HFFc6 (cell line): ENCODE measurements at places on chromosomes 3 and 15. TPM values are rescaled to one million over a fixed set of nuclear protein-coding genes. Genes with fewer than 3 reads are reported as not detected.

The HHATL gene
- total RNA-seq, result not detected in 3 replicates

- no peak overlapping the region for H3K27ac ChIP-seq
- peaks cover 34% of the 10 kb centered on the region for H3K4me1 ChIP-seq
- no peaks in the 10 kb centered on the region for H3K36me3 ChIP-seq
- H3K27me3 ChIP-seq, result peaks cover 3% of the 10 kb centered on the region; the same call in 1 of the 2 replicates
- DNase-seq, result no peak
These were observed 3.9 kb upstream of the VPS8 start for GRCh38 chr3:184808021-184808420.

The XCR1 gene
- total RNA-seq, result not detected in 3 replicates

DNA sequence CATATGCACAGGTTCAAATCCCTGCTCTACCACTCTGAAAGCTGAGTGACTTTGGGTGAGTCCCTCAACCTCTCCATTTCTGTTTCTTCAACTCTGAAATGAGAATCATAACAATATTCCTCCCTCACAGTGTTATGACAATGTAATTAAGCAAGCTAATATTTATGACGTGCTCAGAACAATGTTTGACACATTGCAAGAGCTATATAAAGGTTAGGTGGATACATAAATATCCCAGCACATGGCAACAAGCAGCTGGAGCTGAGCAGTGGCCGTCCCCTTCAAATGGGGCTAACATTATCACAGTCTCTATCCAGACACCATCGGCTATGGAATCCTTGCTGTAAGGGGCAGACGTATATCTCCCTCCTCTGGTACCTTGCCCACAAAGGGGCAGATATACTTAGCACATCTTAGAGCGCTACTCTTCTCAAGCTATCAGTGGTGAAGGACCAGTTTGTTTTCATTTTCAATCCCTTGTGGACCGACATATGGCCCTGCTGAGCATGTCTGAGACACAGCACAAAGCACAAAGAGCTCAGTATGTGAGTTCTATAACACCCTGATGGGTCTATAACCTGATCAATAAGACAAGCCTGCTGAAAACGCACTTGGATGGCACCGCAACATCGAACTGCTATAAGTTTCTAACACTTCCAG lies 80.9 kb downstream of the PRICKLE2 start:
- peaks cover 45% of the 10 kb centered on the region for H3K4me1 ChIP-seq
- peaks cover 2% of the 10 kb centered on the region; the same call in 1 of the 2 replicates for H3K27me3 ChIP-seq
- H3K27ac ChIP-seq, result peak overlapping the region; percentile 93
- H3K4me3 ChIP-seq, result peak overlapping the region; percentile 63
- DNase-seq, result no peak

GRCh38 chr15:58588096-58588495 lies 156.3 kb downstream of the LIPC start:
- H3K27ac ChIP-seq, result no peak overlapping the region
- H3K4me3 ChIP-seq, result no peak overlapping the region
- DNase-seq, result no peak
- peaks cover 6% of the 10 kb centered on the region; the same call in 1 of the 2 replicates for H3K4me1 ChIP-seq
- peaks cover 4% of the 10 kb centered on the region for H3K27me3 ChIP-seq

DNA sequence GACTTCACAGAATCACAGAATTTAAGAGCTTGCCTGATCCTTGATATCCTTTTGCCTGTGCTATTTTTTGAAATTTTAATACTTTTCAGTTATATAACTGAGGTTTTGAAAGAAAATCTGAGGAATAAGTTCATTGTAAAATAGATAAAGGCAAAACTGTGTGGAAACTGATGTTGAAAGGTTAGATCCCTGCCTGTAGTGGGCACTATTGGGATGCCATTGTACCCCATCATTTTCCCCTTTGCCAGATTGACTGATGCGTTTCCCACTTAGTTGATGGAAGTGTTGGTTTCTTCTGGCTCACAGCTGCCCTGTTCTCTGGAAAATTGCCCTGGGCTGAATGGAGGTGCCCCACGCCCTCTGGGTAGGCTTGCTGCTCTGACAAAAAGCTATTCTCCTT lies 387.9 kb downstream of the RBMS3 start:
- no peak overlapping the region for H3K27ac ChIP-seq
- H3K4me3 ChIP-seq, result no peak overlapping the region
- H3K4me1 ChIP-seq, result no peaks in the 10 kb centered on the region
- peaks cover 11% of the 10 kb centered on the region for H3K36me3 ChIP-seq

- H3K4me1 ChIP-seq, result no peaks in the 10 kb centered on the region
- no peak for DNase-seq
- no peak overlapping the region for H3K4me3 ChIP-seq
- no peaks in the 10 kb centered on the region for H3K36me3 ChIP-seq
- H3K27me3 ChIP-seq, result peaks cover 4% of the 10 kb centered on the region; the same call in 1 of the 2 replicates
These were observed 119.2 kb upstream of the CMC1 start for GRCh38 chr3:28122227-28122626.
